ENCODE measurements at places on chromosomes 1 and 21.
A peak's percentile ranks its signal among the peaks of the same experiment; 100 is the strongest.

GRCh38 chr1:183732236-183732880 is 72.6 kb upstream of the RGL1 start:
- no peak for ATAC-seq

GRCh38 chr1:160357286-160358002 is 9.4 kb upstream of the NHLH1 start:
- ATAC-seq, result no peak

- peak; percentile 86 for ATAC-seq
These were observed 34.8 kb downstream of the ACOT7 start for GRCh38 chr1:6358757-6359201.

GRCh38 chr1:200427744-200428143 is 17.9 kb upstream of the ZNF281 start:
- ATAC-seq, result no peak

GRCh38 chr1:2847086-2847985 is 45.8 kb upstream of the TTC34 start:
- no peak for ATAC-seq

DNA sequence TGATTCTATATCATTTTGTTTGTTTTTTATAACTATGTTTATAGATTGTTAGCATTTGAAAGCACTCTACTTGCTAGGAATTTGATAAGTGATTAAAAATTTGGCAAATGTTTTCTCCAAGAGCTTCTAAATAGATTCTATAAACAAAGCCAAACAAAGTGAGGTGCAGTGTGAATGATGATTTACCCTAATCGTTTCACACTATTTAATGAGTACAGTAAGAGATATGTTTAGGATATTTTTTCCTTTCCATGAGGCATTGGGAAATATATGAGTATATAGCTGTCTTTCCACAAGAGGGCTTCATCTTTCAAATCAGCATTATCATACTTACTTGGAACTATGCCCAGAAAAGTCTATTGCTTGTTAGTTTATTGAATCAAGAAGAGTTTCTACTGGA is 277.0 kb upstream of the BRINP3 start:
- ATAC-seq, result no peak

DNA sequence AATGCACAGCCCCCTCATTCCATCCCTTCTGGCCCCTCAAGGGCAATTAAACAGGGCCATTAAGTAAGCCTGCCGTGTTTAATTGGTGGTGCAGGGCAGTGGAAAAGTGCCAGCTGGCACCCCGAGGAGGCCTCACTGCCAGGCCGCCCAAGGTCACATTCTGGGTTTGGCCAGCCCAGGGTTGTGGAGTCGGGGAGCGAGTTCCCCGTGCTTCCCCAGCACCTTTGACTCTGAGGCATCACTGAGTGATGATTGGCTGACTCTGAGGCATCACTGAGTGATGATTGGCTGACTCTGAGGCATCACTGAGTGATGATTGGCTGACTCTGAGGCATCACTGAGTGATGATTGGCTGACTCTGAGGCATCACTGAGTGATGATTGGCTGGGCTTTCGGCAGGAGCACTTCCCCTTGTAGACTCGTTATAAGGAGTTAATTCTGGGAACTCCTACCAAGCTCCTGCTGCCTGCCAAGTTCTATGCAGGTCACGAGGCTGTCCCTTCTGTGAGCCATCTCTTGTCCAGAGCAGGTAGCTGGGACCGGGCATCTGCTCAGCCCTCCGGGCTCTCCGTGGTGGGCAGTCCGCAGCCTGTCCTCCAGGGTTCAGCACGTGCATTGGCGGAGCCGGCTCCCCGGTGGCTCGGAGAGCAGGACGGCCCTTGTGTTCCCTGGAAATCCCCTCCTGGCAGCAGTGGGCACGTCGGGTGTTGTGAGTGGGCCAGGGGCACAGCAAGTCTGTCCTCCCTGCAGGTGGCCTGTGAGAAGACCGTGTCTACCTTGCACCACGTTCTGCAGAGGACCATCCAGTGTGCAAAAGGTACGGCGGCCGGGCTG is 20.9 kb downstream of the CSTB start:
- peak; percentile 49 for ATAC-seq

DNA sequence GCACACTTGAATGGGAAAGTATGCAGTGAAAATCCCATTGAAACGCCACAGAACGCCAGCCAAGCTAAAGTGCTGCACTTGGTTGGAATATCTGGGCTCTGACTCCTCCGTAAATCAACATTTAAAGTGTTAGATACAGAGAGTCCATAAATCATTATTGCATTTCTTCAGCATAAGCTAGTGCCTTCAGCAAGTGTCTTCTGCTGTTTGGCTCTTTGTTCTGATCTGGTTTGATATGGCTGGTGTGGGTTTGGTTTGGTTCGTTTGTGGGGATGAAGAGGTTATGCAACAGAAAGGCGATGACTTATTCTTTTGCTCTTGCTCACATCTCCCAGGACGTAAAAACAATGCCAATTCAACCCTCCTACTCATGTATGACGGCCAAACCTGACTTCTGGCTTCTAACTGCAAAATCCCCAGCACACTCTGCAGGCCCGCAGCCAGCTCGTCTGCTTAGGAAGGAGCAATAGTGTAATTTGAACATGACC is 121.8 kb upstream of the ERG start:
- no peak for ATAC-seq

GRCh38 chr1:82116105-82116504 is 315.4 kb downstream of the ADGRL2 start:
- no peak for ATAC-seq

- no peak for ATAC-seq
These were observed 3.2 kb downstream of the NIT1 start for GRCh38 chr1:161121042-161121650.

DNA sequence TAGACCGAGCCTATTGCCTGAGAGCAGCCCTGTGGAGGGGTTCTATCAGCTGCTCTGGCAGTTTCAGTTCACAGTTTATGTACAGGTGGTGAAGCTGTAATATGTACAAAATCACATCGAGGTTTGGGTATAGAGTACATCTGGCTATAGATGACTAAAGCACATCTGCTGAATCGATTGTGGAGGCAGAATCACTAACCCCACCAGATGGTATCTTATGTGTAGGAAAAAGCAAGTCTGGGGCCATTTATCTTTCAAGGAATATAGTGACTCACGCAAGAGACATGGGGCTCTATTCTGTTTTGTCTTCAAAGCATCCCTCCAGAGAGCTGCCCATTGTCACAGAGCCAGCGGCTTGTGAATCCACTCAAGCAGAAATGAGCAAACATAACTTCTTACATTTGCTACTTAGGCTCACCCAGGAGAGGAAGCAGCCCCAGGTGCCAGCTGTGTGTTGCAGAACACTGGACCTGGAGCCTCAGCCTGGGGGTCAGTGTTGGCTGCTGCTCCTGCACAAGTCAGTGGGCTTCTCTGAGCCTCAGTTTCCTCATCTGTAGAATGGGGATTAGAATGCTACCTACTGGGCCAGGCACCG is 21.3 kb downstream of the MIIP start:
- ATAC-seq, result peak; percentile 62

DNA sequence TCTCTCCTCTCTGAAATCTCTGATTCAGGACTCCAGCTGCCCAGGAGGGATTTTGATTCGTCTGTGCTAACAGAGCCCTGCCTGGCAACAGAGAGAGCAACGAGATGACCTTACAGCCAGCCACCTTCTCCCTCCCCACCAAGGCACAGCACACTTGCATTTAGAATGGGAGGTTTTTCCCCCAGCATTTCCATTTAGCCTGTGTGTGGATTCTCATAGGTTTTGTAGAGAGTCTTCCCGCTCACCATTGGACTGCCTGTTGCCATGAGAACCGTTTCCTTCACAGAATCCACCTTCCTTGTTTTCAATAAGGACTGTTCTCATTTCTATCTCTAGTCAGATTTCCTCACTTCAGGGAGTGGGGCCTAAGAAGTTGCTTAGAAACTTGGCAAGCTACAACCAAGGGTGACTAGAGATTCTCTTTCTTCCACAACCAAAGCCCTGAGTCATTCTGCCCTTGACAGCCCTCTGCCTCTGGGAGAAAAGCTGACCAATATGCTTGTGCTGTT is 5.8 kb upstream of the IKBKE start:
- peak; percentile 45 for ATAC-seq

DNA sequence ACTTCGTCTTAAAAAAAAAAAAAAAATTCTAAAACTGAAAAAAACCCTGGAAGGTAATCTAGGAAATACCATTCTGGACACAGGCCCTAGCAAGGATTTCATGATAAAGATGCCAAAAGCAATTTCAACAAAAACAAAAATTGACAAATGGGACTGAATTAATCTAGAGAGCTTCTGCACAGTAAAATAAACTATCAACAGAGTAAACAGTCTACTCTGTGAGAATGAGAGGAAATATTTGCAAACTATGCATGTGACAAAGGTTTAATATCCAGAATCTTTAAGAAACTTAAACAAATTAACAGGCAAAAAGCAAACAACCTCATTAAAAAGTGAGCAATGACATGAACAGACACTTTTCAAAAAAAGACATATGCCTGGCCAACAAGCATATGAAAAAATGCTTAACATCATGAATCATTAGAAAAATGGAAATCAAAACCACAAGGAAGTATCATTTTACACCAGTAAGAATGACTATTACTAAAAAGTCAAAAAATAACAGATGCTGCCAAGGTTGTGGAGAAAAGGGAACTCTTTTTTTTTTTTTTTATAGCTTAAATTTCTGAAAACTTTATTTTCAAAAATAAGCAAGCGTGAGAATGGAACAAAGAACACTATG is 29.4 kb upstream of the RNPC3 start:
- no peak for ATAC-seq

DNA sequence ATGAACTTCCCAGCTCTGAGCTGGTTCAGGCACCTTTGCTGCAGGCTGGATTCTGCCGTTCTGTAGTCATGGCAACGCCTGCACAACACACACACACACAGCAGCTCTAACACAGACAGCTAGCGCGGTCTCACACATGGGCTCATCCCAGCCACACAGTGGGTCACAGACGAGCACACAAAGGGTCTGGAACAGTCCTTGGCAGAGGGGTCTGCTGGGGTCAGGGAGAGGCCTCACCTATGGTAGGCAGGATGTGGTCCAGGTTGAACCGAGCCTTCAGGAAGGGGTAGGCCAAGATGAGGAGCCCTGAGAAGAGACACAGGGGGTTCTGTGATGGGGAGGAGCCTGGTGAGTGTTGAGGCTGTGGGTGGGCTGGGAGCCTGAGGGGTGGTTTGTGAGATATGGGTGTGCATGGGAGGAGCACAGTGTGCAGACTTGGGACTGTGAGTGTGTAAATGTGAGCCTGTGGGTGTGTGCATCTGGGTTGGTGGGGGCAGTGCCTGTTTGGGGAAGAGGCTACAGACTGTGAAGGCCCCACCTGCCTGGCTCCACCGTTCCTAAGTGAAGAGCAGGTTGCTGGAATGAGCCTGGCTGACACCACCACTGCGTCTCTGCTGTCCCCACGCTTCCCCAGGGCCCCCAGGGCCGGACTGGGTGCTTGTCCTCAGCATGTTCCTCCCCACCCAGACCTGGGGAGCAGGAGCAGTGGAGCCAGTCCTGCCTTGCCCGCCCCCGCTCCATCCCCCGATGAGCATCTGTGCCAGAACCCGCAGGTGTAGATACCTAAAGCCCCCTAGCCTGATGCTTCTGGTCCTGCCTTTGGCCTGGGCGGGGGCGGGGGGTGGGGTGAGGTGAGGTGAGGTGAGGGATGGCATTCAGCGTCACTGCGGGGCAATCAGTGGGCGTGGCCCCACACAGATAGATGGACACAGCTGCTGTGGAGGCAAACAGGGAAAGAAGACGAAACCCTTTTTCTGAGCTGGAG is 1.5 kb downstream of the KNCN start:
- ATAC-seq, result peak; percentile 67

DNA sequence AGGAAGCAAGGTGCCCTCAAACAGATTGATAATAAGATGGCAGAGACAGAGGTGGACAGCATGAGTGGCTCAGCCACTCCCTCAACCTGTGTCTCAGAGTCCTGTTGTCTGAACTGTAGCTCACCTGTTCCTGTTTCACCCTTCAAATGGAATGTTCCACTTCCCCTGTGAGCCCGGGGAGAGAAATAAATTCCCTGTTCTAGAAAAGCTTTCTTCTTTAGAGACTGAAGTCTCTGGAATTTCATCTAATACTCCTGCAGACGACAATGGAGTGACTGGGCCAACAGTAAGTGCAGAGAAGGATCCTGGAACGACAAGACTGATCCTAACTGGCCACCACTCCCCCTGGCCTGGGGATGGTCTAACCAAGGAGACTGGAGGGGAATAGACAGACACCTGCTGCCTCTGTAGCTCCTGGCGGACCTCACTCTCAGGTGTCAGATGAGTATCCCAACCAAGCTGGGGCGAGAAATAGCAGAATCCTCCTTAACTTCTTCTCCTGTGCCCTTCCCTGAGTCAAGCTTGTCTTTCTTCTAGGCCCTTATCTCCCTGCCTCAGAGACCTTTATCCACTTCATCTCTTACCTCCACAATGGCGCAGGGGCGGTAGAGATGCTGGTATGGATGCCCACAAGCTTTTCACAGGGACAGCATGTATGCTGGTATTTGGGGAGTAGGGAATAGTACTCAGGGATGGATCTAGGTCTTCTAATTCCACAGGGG is 45.4 kb downstream of the PLEKHA6 start:
- ATAC-seq, result no peak

GRCh38 chr1:168234846-168235547 is 9.2 kb downstream of the SFT2D2 start:
- ATAC-seq, result peak; percentile 64

- no peak for ATAC-seq
These were observed 14.4 kb downstream of the SOX13 start for GRCh38 chr1:204087181-204087892.

DNA sequence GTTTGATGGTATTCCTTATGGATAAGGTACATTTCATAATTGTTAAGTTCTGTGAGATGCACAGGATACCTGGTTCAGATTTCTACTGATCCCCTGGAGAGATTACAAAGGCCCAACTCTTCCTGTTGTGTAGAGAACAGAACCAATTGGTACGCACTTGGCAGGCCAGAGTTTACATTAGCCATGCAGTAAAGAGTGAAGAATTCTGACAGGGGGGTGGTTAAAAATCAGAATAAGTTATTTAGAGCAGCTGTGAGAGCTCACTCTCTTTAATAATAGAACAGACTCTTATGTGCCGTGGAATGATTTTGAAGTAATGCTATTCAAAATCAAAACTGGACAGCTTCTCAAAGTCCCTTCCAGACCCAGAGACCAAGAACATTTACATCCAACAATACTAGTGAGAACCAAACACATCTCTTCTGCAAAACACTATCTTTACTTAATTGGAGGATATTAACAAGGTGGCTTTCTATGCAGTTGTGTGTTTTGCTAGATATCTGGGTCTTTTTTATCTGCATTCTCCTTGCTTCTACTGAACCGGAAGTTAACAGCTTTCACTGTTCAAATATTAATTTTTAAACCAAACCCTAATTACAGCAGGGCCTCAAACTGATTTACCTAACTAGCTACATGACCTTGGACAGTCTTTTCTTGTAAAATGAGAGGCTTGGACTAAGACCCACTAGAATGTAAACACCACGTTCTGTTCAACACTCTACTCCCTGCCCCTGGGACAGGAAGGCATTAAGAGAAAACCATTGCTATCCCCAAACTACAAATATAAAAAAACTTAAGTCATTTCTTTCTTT is 4.0 kb downstream of the USP24 start:
- no peak for ATAC-seq

DNA sequence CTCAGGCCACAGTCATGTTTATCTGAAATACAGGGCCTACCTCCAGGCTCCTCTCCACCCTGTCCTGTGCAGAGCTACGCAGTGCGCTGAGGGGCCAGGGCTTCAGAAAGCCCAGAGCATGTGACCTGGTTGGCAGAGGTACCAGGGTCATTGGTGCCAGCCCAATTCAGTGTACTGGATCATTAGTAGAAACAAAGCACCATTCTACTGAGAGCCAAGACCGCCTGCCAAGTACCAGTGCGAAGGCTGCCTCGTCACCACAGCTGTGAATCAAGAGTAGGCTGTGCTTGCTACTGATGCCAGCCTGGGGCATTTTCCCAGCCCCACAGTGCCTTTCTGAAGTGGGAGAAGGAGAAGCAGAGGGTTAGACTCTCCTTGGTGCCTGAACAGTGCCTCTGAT is 59.8 kb downstream of the CAPN9 start:
- ATAC-seq, result no peak
